ENCODE measurements at places on chromosomes 3 and 15.

DNA sequence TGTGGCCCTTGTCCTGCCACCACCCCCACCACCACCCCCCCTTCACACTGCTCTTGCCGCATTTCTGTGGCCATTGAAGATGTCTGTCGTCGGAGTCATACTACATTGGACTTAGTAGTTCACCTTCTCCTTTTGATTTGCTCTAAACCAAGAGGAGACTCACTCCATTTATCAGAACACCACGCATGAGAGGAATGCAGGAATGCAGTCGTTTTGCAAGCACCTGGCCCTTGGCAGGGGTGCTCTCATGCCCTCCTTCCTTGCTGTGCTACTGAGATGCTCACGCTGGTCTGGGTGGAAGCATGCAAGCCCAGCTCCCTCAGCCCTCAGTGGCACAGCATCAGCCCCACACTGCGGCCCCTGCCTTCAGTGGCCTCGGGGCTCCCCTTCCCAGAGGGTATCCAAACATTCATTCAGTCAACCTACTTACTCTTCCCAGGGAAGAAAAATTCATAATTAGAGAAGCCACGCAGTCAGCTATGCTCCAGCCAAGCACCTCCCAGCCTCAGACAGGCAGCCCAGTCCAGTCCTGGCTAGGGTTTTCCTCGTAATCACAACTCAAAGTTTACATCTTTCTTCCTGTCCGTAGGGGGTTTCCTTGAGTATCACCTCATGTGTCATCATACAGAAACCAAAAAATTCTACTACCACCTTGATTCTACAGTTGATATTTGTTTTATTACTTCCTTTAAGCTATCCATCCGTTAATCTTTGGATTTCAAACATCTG, 520.0 kb downstream of the GABRG3 start:
- no peak for DNase-seq

- no peak for DNase-seq
These were observed 559.9 kb upstream of the MCTP2 start for GRCh38 chr15:93671387-93671943.

- DNase-seq: no peak
These were observed 131.2 kb upstream of the SMAD3 start for GRCh38 chr15:66933932-66934867.

DNA sequence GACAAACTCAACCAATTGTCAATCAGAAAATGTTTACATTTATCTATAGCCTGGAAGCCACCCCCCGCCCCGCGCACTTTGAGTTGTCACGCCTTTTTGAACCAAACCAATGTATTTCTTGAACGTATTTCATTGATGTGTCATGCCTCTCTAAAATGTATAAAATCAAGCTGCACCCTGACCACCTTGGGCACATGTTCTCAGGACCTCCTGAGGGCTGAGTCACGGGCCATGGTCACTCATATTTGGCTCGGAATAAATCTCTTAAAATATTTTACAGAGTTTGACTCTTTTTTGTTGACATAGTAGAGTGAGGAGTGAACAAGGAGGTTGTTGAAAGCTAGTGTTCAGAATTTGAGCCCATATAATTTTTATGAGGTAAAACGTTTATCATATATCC, 6.5 kb downstream of the MCTP2 start:
- DNase-seq: no peak

GRCh38 chr15:54681584-54681983, 515.2 kb downstream of the RSL24D1 start:
- no peak for DNase-seq

GRCh38 chr15:22919171-22919570, 61.0 kb downstream of the CYFIP1 start:
- DNase-seq: no peak

GRCh38 chr3:36992806-36993325, at the start of gene EPM2AIP1:
Gene EPM2AIP1 (minus strand): TSS chr3:36993131. CDS start chr3:36993077, 54 bp downstream.
- no peak for DNase-seq

DNA sequence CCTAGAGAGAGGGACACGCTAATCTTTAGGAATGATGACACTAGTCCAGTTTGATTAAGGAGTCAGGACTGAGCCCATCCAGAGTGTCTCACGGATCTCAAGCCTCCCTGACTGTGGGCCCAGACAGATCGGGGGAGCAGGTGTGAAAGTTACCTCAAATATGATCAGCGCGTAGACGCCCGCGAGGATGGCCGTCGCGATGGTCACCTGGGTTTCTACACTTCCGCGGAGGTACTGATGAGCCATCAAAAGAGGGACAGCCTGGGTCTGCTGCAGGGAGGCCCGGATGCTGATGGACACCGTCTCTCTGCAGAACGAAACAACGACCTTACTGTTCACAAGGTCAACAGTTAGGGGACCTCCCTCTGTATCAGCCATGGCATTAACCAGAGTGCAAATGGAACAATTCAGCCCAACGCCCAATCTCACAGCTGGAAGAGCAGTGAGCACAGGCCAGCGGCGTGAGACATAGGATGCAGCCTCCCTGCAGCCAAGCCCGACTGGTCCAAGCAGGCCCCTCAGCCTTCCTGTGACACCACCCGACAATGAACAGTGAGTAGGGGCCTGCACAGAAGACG, 84.4 kb downstream of the OCA2 start:
- no peak for DNase-seq

DNA sequence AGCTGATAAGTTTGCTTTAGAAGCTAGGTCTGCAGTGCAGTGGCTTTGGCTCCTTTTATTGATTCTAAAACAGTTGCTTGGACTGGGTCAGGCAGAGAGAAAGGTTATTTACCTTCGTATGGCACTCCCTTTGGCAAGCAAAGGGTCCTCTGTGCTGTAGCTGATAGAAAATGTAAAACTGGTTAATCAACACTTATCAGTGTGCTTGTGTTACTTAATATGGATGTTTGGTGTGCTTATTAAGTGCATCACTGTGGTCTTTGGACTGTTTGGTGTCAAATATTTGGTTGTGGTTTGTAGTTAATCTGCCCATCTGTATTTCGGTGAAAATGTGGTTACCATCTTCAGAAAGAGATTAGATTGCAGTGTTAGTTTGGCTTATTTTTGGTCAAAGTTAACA, 16.0 kb downstream of the UBE2E2 start:
- DNase-seq: no peak

- DNase-seq: no peak
These were observed 5.9 kb downstream of the RPUSD3 start for GRCh38 chr3:9837701-9838582.

DNA sequence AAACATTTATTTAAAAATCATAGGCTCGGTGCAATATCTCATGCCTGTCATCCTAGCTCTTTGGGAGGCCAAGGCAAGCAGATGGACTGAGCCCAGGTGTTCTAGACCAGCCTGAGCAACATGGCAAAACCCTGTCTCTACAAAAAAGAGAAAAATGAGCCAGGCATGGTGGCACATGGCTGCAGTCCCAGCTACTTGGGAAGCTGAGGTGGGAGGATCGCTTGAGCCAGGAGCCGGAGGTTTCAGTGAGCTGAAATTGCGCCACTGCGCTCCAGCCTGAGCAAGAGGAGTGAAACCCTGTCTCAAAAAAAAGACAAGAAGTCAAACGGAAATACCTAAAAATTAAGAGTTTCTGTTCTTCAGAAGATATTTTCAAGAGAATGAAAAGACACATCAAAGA, 122.3 kb downstream of the RSL24D1 start:
- DNase-seq: no peak

DNA sequence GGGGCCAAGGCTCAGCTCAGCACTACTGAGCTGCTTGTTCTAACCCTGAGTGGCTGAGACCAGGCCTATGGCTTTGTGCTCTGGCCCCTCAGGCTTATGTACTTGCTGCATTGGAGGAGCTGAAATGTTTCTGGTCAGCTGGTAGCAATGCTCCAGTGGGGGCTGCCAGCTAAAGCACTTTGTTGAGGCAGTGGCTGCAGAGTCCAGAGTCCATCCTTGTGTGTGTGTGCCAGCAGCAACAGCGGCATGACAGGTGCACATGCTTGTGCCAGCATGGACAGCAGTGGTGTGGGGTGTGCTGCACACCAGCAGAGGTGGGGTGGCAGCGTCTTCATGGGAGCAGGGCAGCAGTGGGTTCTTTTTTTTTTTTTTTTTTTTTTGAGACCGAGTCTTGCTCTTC, 169.1 kb downstream of the VPS8 start:
- DNase-seq: no peak

- DNase-seq: no peak
These were observed 9.0 kb upstream of the STRIT1 start for GRCh38 chr3:155302481-155302880.

- no peak for DNase-seq
These were observed 221.7 kb upstream of the TBC1D5 start for GRCh38 chr3:17964108-17964507.

GRCh38 chr3:136672457-136672856, 79.7 kb downstream of the STAG1 start:
- no peak for DNase-seq

DNA sequence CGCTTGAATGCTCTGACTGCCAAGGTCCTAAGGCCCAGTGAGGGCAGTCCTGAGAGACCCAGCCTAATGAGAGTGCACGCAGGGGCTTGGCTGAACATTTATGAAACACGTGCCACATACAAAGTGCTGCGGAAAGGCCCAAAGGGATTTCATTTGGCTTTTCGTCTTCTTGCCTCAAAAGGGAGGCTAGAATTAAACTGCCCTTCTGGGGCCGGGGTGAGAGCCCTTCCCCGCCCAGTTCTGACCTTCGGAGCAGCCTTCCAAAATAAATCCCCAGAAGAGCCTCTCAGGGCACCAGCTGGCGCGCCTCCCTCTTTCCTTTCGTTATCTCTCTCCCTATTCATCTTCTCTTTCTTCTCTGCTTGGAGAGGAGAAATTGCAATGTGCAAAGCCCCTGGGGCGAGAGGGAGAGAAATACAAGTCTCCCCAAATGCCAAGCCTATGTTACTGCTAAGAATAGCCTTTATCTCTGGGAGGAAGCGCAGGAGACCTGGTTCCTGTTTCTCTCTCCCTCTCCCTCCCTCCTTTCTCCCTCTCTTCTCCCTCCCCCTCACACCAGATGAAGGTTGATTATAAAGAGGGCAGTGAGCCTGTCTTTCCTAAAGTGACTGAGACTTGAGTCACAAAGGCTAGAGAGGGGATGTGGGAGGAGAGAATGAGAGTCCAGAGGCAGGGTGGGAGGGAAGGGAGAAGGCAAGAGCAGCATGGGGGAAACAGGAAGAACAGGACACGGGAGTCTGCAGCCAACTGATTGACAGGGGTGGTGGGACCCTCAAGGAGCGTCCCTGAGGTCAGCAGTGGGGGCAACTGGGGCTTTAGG, 36.7 kb upstream of the NDUFB4 start:
- no peak for DNase-seq

DNA sequence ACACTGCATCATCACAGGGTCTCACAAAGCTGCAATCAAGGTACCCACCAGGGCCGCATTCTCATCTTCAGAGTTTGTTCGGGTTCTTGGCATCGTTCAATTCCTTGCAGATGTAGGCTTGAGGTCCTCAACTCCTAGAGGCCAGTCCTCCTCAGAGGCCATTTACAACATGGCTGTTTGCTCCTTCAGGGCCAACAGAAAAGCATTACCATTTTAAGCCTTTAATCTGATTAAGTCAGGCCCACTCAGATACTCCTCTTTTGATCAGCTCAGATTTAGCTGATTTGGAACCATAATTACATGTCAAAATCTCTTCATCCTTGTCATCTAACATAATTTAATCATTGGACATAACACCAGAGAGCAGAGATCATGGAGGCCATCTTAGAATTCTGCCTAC, 55.4 kb downstream of the BFSP2 start:
- DNase-seq: no peak

DNA sequence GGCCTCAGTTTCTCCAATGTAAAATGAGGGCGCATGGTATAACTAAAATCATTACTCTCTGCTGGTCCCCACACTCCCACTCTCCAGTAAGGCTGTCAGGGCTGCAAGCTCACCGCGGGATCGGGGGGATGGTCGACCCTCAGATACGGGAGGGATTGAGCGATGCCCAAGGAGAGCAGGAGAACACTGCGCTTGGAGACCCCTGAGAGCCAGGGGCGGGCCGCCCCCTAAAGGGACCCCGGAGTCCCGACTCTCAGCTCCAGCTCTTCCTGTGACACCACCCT, 713 bp upstream of the PLEKHO2 start:
- DNase-seq: no peak

DNA sequence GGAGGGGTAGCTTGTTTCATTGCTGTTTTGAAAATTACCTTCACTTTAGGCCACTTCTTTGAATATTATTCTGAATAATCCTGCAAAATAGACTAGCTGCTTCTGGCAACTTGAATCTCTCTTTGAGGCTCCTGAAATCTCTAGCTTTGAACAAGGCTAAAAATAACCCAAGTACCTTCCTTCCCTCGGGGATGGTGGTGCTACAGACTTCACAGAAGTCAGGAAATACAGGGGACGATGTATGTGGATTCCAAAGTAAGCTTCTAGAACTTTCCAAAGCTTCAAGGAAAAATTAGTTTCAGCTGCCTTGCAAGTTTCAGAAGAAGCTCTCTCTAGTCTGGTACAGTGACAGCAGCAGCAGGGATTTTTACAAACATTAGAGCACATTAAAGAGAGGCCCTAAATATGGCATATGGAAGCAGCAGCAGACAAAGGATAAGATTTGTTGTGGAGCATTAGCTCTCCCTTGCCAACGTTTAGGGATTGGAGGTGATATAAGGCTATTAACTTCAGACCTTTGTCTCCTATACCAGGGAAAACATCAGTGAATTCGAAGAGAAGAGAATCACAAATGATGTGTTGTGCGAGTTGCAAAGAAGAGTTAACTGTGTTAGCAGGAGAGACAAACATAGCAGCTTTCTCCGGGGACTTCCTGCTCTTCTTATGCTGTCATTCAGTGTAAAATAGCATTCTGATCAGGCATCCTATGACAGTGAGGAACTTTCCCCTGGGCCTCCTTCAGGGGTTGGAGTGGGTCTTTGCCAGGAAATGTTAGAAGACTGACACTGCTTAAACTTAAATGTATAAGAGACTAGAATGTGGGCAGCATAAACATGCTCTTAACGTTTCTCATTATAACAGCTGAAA, 783.0 kb upstream of the ARPP21 start:
- no peak for DNase-seq

DNA sequence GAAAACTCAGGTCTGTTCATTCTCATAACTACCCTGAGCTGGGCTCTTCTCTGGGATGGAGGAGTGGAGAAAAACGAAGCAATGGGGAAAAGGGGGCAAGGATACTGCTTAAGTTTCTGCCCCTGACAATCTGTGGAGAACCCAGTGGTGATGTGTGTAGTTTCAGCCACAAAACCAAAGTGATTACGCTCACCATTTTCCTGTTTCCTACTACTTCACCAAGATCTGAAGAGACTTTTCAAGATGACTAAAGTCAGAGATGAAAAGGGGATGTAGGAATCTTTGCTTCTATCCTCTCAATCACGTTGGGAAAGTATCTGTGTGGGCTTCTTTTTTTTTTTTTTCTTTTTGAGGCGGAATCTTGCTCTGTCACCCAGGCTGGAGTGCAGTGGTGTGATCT, 8.3 kb upstream of the UBE2E1 start:
- DNase-seq: no peak

- DNase-seq: no peak
These were observed 9.8 kb downstream of the NR2C2 start for GRCh38 chr3:14957153-14957552.

GRCh38 chr3:50303013-50303815, at the start of gene HYAL1:
Gene HYAL1 (minus strand): TSS chr3:50303574. CDS start chr3:50302956, 618 bp downstream.
- DNase-seq: no peak

Data from activated gamma-delta T cell (primary cell).